ENCODE measurements at places on chromosomes 12 and 14. TPM values are rescaled to one million over a fixed set of nuclear protein-coding genes. Genes with fewer than 3 reads are reported as not detected.

KLC1 gene
- 115 TPM for total RNA-seq

TPH2 gene
- total RNA-seq, result not detected

SLC6A12 gene
- 7.9 TPM for total RNA-seq

TMEM253 gene
- 1.9 TPM for total RNA-seq

GALNT16 gene
- total RNA-seq, result 1.7 TPM

SPTSSA gene
- 42.8 TPM for total RNA-seq

RNFT2 gene
- 2.9 TPM for total RNA-seq

- DNase-seq, result no peak
Measured at GRCh38 chr14:95387826-95388445, 68.2 kb upstream of the CLMN start.

DNA sequence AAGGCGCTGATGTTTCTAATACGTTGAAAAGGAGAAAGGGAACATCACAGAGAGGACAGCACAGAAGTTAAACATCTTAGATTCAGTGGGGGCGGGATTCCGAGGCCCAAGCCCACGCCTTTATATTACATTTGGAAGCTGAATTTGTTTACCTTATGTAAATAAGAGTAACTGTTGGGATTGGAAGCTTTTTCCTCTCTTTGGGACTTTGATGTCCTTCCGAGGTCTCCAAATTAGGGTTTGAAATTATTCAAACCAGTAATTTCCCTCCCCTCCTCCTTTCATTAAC is 6.4 kb downstream of the FOXA1 start:
- DNase-seq, result peak; percentile 38

DNA sequence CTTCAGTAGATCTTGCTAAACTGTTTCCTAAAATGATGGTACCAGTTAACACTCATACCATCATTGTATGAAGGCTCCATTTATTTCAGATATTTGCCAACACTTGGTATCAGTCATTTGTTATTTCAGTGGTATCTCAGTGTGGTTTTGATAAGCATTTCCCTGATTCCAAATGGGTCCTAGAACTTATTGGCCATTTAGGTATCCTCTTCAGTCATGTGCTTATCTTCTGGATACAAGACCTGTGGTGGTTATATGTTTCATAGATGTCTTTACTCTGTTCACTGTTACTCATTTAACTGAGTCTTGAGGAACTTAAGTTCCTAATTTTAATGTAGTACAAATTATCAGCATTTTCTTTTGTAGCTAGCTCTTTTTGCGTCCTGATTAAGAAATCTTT is 13.5 kb downstream of the SINHCAF start:
- no peak for DNase-seq

- DNase-seq, result no peak
Measured at GRCh38 chr12:132389026-132389425, 59.6 kb upstream of the GALNT9 start.

DNA sequence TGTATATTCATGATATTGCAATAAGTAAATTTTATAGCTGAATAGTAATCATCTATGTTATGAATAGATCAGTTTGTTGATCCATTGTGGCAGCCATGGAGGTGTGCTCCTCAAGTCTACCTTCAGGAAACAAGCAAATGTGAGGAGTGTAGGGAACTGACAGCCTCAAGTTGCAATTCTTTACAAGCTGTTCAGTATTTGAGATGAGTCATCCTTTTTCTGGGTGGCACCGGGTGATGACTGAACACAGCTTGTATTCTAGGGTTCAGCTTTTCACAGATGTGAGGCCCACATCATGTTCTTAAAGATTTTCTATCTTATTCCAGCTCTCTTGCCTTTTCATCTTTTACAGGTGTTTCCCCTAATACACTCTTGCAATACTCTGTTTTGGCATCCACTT is 452.4 kb downstream of the KCNH5 start:
- DNase-seq, result peak; percentile 17

- no peak for DNase-seq
Measured at GRCh38 chr14:86613786-86614185, 1083.8 kb downstream of the FLRT2 start.

DNA sequence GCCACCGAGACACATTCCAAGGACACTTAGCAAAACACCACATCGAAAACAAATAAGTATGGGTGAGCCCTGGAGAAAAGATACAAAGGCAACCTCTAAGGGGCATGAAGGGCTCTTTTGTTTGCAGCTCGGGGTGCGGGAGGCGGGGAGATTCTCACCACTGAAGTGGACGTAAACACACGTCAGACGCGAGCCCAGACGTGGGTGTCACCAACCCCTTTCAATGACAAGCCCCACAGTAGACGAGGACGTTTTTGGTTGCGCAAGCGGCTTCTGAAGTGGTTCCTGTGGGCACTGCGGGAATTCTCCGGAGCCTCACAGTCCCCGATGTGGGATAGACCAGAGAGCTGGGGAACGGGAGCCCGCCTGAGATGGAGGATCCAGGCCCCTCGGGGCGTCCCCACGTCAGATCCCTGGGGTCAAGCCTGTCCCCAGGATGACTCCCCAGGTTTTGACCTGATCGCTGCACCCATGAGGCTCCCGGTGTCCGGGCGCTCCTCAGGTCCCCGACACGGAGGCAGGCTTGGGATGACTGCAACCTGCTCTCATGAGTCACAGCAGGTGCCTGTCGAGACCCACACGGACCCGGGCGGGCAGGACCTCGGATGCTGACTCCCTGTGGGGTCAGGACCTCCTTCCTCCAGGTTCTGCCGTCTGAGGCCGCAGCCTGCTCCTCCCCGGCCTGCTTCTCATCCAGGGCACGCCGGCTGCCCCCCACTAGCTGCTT is 20.3 kb upstream of the ADGRD1 start:
- no peak for DNase-seq

DNA sequence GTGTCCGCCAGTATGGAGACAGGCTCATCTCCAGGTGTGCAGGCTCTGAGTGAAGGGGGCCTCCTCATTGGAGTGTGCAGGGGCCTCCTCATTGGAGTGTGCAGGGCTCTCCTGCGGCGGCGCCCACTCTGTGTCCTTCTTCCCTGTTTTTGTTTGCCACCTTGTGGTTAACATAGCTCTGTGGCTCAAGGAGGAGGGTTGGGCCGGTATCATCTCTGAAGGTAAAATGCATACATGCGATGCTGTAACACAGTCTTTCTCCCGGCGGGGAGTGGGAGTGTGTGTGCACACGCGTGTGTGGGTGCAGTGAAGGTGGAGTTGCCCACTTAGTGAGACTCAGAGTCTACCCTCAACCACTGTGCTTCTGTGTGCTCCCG is 429.4 kb downstream of the ZFP36L1 start:
- no peak for DNase-seq

DNA sequence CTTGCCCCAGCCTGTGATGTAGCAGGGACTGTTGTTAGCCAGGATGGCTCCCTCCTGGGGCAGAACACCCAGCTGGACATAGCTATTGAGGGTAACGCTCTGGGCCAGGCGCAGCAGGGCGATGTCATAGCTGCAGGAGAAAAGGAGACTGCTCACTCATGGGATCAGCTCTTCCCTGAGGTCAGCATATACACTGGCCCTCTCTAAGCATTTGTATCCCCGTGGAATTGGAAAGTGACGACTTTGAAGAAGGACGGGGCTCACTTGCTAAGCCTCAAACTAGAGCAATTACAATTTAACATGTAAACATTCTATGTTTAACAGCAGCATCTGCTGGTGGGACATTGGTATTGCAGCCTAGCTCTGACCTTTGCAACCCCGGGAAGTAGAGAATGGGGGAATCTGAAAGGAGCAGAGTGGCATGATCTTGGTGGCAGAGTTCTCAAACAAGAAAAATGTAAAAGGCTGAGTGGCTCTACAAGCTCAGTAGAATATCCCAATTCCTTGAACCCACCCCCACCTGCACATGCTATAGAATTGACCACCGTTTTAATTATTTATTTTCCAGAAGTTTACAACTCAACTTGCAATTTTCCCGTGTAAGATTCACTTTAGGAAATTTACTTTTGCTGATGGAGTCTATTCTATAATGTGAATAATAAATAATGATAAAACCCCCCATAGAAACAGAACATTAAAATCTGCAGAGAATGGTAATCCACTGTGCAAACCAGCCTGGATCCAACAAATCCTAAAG is 5.0 kb downstream of the CELA1 start:
- DNase-seq, result peak; percentile 81

DNA sequence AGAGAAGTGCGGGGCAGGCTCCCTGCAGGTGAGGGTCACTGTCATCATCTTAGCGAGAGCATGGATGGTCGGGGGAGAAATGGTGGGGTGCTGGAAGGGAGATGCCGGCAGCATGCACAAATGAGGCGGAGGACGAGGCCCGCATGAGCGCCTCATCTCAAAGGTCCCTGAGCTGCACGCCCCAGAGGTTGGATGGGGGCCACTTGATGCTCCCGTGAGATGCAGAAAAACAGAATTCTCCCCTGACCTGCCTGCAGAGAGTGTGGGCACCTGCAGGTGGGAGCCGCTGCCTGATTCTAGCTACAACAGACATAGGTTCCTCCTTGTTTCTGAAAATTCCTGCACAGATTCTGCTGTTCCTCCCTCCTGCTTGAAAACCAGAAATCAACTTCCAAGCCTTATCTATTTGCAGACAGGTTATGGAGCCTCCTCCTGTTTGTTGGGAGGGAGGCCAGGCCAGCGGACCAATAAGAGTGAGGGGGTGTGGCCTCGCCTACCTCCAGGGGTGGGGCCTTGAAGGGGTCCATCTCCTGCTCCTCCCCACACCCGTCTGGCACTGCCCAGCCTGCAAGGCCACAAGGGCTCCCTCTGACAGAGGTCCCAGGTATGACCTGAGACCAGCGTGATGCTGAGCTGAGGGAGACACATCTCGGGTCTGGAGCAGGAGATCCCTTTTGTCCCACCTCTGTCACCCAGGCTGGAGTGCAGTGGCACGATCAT is 67.2 kb downstream of the KDM2B start:
- DNase-seq, result peak; percentile 49

DNA sequence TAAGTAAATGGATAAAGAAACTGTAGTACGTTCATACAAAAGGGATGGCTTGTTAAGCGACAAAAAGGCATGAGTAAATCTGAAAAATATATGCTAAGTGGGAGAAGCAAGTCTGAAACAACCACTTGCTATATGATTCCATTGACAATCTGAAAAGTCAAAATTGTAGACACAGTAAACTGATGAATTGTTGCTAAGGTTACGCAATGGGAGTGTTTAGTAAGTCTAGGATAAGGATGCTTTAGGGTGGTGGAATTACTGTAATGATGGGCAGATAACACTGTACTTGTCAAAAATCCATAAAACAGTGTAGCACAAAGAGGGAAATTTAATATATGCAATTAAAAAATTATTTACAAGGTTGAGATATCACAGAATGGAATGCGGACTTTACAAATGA is 984.9 kb downstream of the FSCB start:
- no peak for DNase-seq

DNA sequence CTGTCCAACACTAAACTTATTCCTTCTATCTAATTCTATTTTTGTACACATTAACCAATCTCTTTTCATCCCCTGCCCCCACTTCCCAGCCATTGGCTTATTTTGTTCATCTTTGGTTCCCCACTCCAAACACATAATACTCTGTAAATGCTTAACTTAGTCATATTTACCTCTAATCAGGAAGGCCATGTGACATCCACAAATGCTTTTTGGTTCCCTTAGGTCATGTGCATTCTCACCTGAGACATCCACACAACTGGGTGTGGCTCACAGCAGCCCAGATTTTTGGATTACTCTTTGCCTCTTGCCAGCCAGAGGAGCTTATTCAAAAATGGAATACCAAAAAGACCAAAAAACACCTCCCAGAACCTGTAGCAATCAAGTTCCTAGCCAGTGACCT is 28.4 kb downstream of the ARL1 start:
- no peak for DNase-seq

DNA sequence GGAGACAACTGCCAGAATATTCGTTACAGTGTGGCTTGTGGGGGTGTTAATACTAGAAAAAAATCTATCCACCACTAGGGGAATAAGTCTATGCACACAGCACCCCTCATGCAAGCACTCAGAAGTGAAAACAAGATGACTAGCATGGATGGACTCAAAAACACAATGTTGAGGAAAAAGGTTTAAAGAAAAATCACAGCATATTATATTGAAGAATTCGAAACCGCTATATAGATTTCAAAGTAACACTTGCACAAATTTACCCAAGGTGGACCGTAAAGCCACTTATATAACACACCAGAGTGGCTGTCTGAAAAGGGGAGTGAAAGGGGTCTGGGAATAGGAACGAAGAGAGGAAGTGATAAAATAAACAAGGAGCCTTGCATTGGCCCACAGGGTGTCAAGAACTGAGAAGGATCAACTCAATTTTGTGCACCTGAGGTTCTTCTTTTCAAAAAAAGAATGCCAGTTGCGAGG is 544 bp downstream of the ABCD4 start:
- peak; percentile 63 for DNase-seq

DNA sequence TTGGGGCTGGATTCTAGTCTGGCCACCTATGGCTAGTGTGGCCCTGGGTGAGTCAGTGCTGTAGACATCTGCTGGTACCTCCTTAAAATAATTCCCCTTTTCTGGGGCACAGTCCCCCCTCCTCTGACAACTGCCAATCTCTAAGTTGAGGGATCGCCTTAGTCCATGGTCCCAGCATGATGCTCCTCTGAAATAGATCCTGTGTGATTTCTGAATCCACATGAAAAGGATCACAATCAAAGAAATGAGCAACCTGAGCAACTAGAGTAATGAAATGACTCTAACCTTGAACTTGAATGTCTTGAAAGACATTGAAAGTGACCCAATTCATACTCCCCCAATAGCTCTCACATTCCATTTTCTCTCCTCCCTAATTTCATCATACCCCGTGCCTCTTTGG is 332.5 kb downstream of the VRK1 start:
- DNase-seq, result no peak

DNA sequence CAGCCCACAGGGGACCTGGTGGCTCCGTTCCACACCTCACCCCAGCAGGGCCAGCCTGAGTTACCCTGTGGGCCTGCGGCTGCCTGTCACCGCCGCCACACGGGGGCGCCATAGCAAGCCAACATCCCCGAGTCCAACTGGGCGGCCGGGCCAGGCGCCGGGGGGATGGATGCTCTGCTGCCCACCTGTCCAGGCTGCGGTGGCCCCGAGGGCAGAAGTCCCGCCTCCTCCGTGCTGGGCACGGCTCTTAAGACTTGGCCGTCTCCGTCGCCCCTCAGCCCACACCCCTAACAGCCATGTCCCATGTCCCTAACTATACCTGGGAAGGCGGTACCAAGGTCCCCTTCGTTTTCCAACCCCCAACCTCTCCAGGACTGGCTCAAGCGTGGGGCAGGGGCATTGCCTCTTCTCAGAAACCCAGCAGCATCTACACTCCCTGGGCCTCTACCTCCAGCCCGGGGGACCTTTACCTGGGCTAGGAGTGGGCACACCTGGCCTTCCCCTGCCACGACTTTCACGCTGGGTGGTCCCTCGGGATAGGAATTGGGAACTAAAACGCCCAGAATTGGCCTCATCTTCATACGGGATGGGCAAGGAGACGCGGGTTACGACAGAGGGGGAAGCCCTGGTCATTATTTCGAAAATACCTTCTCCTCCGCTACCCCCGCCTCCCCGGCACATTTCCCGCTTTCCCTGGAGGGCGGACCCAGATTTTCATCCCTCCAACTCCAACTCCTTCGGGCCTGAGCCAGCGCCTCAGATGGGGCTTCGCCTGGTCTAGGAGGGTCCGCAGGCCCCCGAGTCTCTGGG is 1.1 kb upstream of the CYP46A1 start:
- peak; percentile 90 for DNase-seq

Measured in hepatocyte (in vitro differentiated cells).